ENCODE measurements at places on chromosomes 5 and 9. TPM values are rescaled to one million over a fixed set of nuclear protein-coding genes. Genes with fewer than 3 reads are reported as not detected.

Gene SPACA9
- total RNA-seq: 9.0 TPM

Gene NEUROG1
- total RNA-seq: not detected

Gene TMOD1
- total RNA-seq: 11.6 TPM

Gene C9orf43
- total RNA-seq: not detected

Gene FBXO38
- total RNA-seq: 76.7 TPM

Gene PCDHA1
- not detected for total RNA-seq

Gene CBY3
- not detected for total RNA-seq

Gene GMCL2
- not detected for total RNA-seq

Gene SGTB
- 0.37 TPM for total RNA-seq

Gene CD74
- total RNA-seq: 54.3 TPM

Gene LVRN
- total RNA-seq: 7.6 TPM

Gene ADGRV1
- 8.2 TPM for total RNA-seq

Gene DMAC1
- 18.0 TPM for total RNA-seq

Gene TMC1
- not detected for total RNA-seq

Gene THBS4
- 116 TPM for total RNA-seq

Gene CDC25C
- total RNA-seq: 0.32 TPM

Measured in transverse colon (tissue), 4 donors.